ENCODE measurements at places on chromosomes 16 and 17.

- DNase-seq = no peak
These were observed 92.7 kb downstream of the LITAF start for GRCh38 chr16:11494029-11494428.

DNA sequence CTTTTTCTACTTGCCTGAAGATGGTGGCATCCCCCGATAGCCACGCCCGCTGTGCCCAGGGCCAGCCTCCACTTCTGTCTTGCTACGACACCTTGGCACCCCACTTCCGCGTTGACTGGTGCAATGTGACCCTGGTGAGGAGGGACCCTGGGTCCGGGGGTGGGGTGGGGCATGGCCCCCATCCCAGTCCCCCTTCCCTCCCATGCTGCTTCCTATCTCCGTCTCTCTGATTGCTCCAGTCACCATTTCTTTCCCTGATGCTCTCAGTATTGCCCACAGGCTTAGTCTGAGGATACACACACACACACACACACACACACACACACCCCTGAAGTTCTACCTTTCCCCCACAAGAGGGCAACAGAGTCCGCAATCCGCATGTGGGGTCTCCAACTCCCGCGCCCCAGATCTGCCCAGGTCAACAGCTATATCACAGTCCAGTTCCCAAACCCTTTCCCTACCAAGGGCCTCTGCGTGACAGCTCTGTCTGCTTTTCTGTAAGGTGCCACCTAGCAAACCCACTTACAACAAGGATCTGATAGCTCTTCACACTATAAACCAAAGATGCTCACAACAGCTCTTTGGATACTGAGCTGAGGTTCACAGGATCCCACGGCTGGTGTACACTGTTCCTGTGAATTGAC, 3.4 kb downstream of the SGCA start:
- DNase-seq = peak; percentile 68

DNA sequence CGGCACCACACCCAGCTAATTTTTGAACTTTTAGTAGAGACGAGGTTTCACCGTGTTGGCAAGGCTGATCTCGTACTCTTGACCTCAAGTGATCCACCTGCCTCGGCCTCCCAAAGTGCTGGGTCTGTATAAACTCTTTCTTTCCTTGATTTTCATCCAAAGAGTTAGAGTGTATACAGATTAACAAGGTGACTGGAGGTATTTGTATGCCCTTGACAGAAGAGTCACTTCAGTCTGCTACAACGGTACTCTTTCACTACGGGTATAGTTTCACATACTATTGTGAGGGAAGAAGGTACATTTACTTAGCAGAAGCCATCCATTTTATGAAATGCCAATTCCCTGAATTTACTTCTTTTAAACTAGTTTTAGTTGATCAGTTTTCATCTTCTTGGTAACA, 32.5 kb downstream of the PPM1E start:
- DNase-seq = no peak

GRCh38 chr16:75477680-75478473, 13.4 kb upstream of the TMEM170A start:
- DNase-seq = peak; percentile 80

GRCh38 chr17:59530531-59530930, 34.9 kb upstream of the DHX40 start:
- DNase-seq = no peak

DNA sequence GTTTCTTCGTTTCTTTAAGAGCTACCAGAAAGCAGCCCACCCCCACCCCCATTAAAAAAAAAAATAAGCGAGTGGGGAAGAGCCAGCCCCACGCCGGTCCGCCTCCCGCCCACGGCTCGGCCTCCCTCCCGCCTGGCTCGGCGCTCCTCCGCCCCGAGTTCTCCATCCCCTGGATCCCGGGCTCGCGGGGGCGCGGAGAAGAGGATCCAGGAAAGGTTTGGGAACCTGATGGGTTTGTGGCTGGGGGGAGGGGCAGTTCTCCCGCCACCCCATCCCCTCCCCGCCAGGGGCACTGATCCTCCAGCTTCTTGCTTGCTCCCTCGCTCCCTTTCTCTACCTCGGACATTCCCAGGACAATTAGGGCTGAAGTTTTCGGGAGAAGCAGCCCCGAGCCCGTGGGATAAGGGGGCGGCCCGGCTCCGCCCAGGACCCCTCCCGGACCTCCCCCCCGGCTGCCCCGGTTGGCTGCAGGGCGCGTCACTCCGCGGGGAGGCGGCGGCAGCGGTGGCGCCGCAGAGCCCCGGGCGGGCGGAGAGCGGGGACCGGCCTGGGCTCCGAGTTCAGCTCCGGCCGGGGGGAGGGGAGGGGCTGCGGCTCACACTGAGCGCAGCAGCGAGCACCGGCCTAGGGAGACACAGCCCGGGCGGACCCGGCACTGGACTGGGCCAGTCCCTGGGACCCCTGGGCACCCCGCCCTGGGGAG, 1.0 kb upstream of the SALL1 start:
- no peak for DNase-seq

DNA sequence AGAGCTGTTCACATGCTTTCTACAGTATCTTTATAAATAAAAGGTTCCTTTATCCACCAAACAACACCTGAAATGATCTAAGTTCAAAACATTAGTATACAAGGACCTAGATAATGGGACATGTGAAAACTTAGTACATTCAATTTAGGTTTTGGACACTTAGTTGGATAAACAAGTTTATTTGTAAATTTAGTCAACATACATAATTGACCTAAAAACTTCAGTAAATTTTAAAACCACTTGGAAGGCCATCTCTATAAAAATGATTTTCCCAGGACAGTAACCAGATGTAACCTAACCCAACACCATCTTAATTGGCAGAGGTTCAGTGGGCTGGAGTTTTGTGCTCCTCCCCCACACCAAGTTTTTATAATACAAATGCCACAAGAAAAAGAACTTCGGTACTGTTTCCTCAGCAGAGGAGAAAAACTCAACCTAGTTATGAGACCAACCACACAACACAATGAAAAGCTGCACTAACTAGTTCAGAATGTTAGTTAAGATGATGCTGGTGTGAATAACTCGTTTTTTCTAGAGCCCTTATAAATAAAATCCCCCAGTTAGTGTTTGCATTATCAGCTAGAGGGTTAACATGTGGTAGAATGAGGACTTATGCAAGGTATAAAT, 7.2 kb upstream of the UNK start:
- no peak for DNase-seq

DNA sequence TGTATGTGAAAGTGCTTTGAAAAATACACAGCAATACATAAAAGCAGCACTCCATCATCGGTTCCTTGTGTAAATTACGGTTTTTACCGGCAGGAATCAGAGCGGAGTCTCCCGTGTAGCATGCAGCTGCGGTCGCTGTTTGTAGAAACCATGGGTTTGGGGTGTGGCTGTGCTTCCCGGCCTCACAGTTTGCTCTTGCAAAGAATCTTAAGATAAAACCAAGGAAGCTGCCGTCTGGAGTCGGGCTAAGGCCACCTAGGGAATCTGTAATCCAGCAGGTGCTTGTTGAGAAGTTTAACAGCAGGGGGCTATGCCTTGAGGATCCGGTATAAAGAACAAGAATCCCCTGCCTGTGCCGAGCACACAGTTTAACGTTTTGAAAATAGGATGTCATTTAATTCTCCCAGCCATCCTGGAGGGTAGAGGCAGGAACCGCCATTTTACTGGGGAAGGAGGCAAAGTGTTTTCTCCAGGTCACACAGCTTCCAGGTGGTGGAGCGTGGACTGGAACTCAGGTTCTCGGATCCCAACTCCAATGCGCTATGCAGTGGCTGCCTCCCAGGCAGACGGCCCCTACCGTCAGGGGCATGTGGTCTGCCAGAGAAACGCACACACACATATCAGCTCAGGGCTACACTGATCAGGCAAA, 6.0 kb upstream of the TLCD3A start:
- DNase-seq = no peak

GRCh38 chr17:70604854-70605253, 435.5 kb downstream of the KCNJ2 start:
- DNase-seq = no peak

GRCh38 chr16:14564861-14565687, 65.0 kb downstream of the PARN start:
- DNase-seq = peak; percentile 68

DNA sequence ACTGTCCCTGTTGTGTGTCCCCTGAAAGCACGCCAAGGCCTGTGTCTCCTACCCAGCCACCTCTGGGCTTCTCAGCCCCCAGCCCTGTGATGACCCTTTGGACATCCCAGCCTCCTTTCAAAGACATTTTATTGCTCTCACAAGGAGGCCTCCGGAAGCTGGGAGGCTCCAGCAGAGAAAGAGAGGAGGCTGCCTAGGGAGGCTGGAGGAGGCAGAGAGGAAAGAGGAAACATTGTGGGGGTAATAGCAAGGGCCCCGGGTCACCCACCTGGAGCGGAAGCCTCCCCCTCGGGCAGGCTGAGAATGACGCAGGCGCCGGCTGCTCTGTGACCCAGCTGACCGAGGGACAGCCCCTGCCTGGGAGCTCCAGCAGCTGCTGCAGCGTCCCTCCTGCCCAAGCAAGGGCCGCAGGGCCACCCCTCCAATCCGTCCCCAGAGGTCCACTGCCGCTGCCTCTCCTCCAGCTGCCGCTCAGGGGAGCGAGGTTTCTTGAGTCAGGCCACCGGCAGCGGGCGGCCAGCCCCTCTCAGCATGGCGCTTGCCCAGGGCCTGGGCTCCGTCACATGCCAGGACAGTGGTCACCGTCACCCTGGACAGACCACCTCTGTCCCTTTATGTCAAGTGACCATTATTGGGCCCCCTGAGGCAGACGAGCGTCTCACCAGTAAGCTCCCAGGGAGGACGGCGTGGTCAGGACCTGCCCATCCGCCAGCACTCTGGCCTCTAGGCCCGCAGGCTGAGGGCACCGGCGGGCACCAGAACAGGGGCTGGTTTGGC, 29.3 kb downstream of the ACTG1 start:
- no peak for DNase-seq

DNA sequence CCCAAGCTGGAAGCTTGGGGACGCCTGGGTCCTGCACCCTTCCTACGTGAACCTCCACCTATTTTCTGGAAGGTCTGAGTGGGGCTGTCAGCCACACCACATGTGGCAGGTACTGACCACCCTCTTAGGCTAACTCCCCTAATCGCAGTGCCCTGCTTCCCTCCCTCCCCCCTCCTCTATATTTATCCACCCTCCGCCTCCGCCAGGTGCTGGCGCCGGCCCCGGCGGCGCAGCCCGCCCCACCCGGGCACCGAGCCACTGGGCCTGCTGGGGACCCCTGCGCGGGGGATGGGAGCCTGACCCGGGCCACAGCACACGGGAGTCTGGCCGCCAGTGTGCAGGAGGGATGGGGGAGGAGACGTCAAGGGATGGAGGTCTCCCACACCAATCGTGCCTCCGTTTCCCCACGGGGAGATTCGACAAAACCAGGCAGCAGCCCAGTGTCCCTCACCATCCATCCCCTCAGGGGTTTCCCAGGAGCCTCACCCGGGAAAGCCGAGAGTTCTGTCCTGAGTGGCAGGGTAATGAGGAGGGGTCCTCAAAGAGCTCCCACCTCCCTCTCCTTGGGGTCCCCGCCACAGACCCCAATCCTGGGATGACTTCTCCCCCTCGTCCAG, 1.3 kb downstream of the PLEKHH3 start:
- DNase-seq = peak; percentile 17
